ENCODE measurements at places on chromosomes 6 and 20.

- no peak for DNase-seq
Observed at GRCh38 chr6:37618916-37619590, 78.6 kb downstream of the MDGA1 start.

DNA sequence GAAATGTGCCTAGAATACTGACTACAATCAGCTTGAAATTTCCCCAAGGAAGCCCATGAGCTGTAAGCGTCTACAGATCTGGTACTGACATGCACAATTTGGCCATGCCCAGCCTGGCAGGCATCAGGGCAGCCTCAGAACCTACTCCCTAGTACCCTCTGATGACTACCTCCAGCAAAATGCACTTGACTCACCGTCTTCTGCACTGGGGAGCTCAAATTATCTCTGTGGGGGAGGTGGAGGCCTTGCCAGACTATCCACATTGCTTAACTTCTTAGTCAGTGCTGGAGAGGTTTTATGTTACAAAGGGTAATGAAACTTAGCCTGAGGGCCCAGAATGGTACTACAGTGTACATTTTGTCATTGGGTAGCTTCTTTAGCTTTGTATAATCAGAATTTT, 126.0 kb upstream of the ADGRF1 start:
- no peak for DNase-seq

DNA sequence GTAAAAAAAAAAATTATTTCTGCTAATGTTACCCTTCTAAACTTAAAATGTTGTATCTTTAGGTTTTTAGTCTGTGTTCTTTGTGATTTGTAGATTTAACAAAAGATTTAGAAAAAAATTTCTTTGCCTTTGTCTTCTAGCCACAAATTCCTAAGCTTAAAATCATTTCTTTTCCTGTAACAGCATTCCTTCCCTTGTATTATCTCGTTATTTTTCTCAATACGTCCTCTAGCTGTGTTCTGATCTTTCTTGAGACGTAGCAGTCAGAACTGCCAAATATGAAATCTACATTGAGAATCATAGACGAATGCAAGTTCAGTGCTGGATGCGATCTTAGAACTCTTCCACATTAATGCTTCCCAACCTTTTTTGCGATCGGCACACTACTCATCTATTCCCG, 283.1 kb downstream of the UTRN start:
- DNase-seq = no peak

DNA sequence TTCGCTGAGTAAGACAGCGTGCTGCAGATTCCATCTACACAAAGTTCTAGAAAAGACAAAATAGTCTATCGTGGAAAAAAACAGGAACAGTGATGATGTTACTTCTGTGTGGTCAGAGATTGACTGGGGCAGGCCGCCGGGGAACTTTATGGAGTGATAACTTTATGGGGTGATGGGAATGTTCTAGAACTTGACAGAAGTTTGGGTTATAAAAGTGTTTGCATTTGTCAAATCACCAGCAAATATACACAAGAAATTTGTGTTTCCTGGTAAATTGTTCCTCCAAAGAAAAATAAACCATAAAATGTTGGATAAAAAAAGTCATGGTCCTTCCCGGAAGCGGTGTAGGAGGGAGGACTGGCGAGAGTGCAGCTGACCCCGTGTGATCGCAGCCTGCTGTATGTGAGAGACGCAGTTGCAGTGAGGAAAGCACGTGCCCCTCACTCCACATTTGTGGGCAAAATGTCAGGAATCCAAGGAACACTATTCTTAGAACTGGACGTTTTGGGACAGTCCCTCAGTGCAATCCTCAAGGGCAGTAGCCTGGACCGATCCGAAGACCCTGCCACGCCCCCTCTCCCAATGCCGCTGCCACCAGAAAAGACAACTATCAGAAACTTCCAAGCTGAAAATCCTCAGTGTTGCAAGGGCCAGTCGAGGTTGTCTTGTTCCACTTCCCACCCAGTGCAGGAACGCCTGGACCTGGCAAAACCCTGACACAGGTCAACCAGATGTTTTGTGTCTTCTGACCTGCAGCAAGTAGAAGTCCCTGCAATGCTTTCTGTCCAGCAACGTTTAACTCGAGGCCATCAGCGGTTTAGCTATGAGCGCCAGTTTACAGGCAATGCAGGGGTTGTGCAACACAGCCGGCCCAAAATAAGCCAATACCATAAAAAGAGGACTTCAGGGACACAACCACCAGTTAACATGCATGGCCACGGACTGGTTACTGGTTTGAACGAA, 80.5 kb upstream of the QKI start:
- no peak for DNase-seq

DNA sequence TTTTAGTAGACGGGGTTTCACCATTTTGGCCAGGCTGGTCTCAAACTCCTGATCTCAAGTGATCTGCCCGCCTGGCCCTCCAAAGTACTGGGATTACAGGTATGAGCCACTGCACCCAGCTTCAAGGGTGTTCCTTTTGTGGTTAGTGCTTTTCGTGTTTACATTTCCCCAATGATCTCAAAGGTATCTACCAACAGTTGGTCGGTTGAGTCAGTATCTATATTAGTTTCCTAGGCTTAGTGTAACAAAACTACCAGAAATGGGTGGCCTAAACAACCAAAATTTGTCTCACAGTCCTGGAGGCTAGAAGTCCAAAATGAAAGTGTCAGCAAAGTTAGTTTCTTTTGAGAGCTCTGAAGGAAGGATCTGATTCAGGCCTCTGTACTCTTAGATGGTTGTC, 30.1 kb downstream of the CASP8AP2 start:
- DNase-seq = no peak

GRCh38 chr6:9224539-9224938, 789.2 kb upstream of the SLC35B3 start:
- no peak for DNase-seq

GRCh38 chr6:142946181-142946923, 1.4 kb upstream of the HIVEP2 start:
- DNase-seq = peak; percentile 80

DNA sequence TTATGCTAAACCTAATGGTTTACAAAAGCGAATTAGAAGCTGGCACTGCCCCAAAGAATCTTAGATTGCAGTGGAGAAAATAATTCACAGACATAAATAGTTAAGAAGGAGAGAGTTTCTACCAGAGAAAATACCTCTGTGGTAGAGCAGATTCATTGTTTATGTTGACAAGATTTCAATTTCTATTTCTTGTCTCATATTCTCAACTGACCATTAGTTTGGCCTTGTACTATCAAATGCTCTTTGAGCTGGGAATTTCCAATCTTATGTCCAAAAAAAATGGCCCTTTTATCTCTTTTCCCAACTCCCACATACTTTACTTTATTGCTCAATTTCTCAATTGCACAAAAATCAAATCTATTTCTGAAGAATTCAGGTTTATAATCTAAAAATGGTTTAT, 804.1 kb upstream of the CITED2 start:
- no peak for DNase-seq

DNA sequence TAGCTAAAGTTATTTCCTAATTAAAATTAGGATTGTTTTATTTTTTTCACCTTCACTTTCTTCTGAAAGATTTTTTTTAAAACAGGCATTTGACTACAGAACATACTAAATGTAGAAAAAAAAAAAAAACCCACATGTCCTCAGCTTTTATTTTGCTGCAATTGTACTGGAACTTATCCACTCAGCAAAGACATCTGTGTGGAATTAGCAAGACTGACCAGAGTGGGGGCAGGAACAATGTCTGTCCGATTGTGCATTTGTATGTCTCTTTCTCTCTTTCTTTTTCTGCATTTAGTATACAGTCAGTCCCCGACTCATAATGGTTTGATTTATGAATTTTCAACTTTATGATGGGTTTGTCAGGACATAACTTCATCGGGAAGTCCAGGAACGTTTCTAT, 77.3 kb downstream of the CHD6 start:
- DNase-seq = no peak

DNA sequence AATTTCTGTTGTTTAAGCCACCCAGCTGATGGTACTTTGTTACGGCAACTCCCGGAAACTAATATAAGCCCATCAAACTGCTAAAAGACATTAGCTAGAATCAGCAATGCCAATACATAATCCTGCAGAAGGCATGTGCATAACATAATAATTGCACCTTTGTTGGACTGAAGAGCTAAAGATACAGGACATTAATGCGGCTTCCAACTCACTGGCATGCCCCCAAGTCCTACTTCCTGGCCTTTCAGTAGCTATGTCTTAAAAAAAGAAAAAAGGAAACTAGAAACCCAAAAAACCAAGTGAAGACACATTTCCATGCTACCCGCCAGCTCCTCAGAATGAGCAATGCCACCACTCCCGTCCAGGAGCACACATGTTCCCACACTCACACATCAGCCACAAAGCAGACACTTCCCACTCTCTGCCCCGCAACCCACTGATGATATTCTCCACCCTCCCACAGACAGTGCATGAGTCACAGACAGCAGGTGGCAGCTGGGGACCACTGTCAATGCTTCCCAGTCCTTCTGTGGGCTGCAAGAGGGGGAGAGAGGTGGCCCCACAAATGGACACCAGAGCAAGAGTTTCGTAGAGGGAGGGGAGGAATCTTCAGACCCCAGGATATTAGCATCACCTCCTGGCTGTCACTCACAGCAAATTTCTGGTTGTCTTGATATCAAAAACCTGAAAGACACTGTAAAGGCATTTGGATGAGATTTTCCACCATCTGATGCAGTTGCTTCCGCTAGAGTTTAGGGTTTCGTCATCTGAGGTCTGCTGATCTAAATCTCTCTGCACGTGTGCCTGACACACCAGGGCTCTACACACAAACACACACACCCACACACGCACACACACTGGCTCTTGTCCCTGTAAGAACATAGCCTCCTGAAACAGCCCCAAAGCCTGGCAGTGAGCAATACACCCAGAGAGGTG, 32.8 kb downstream of the GFOD1 start:
- DNase-seq = peak; percentile 35

GRCh38 chr20:25058051-25058846, at the start of gene ACSS1:
TSS of gene ACSS1 (minus strand) at chr20:25058139. CDS start at chr20:25058102, 37 bp downstream.
- peak; percentile 46 for DNase-seq

DNA sequence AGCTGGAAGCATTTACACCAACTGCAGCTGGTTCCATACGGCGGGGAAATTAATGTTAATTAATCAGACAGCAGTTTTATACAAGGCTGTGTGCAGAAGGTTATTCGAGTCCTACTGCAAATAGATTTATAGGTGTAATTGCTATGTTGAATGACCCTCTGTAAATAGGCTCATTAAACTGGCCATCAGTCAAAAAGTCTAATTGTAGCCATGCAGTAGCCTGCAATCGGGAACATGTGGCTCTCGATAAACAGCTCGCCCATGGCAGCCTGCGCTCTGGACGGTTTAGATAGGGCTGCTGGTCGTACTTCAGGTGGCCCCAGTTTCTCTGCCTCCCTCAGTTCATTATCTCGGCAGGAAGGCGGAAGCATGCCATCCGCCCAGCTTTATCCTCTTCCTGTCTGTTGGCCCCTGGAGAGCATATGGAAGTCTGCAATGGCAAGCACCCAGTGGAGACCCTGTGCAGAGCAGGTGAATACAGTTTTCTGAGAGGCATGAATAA, 143.2 kb downstream of the MBOAT1 start:
- no peak for DNase-seq

GRCh38 chr6:157194643-157195042, 128.7 kb downstream of the TMEM242 start:
- no peak for DNase-seq

DNA sequence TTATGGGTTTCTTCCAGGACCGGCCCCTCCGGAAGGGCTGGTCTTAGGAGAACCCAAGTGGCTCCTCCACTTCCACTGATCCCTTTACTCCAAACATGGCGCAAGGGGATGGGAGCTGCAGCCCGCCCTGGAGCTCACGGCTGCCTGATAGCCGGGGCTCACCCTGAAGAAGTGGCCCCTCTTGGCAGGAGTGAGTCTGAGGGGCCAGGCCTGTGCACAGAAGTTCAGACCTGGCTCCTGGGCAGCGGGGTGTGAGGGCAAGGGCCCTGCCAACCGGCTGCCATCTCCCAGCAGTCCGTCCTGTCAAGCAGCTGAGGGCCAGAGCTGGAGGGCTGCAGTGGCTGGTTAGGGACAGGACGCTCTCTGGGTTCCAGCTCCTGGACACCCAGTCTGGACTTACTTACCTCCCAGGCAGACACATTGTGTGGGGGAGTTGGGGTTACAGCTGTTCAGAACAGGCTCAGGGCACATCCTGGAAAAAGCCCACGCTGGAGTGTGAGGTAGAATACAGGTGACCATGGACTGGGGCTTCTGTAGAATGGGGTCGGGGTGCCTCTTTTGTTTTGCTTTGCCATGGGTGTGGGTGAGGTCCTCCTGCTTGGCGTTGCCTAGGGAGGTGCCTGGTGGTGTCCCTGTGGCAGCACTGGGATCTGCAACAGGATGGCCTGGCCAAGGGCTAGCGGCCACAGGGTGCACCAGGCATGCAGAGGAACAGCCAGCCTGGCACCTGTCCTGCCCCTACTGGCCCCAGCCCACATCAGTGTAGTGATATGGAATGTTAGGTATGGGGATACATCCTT, 88.4 kb downstream of the ASXL1 start:
- DNase-seq = no peak

DNA sequence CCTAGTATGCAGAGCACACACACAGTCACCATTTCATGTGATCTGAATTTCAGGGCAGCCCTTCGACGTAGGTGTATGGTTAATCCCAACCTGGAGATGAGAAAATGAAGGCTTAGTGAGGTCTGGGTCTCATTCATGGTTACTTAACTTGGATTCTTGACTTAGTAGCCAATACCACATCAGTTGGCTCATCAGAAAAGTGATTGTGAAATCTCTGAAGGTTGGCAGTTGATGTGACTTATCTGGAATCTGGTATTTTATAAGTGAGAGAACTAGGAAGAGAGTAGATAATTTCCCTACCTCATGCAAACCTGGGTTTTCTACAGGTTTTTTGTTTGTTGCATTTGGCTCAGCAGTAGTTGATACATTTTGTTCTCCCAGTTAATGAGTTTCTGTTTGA, 123.7 kb downstream of the CCDC170 start:
- no peak for DNase-seq

GRCh38 chr6:29948277-29948676, 5.9 kb downstream of the HLA-A start:
- no peak for DNase-seq

DNA sequence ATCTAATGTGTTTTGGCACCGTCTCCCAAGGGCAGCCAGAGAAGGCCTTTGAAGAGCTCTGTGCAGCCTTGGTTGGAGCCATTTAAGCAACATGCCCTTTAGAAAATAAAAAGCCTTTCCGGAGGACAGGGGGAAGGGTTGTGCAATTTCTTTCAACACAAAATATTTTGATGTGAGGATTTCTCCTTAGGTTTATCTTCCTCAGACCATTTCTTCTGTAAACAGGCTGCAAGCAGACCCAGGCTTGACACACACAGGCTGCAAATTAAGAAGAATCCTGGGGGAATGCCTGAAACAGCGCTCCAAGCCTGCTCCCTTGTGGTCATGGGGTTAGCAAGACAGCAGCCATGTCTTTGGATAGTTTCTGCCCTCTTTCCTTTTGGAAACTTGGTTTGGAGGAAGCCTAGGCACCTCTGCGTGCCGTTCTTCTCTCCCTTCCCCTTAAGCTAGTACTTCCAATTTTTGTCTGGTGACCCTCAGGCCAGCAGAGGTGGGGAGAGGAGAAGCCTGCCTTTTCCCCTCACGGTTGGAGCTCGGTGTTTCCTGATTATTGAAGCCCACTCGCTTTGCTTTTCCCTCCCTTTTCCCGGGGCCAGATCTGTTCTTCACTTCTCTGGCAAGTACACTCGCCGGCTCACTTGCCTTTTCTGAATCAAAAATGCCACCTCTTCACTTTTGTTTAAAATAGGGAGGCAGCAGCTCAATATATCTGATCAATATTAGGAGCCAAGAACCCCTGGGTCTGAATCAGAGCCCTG, 39.6 kb upstream of the NOX3 start:
- DNase-seq = no peak

All from stimulated activated CD4-positive, alpha-beta T cell treated with anti-CD3 and anti-CD28 coated beads, Interleukin-15, amount 100 ng/mL, for 1 hour (primary cell).